ENCODE measurements at places on chromosomes 6 and 20.

DNA sequence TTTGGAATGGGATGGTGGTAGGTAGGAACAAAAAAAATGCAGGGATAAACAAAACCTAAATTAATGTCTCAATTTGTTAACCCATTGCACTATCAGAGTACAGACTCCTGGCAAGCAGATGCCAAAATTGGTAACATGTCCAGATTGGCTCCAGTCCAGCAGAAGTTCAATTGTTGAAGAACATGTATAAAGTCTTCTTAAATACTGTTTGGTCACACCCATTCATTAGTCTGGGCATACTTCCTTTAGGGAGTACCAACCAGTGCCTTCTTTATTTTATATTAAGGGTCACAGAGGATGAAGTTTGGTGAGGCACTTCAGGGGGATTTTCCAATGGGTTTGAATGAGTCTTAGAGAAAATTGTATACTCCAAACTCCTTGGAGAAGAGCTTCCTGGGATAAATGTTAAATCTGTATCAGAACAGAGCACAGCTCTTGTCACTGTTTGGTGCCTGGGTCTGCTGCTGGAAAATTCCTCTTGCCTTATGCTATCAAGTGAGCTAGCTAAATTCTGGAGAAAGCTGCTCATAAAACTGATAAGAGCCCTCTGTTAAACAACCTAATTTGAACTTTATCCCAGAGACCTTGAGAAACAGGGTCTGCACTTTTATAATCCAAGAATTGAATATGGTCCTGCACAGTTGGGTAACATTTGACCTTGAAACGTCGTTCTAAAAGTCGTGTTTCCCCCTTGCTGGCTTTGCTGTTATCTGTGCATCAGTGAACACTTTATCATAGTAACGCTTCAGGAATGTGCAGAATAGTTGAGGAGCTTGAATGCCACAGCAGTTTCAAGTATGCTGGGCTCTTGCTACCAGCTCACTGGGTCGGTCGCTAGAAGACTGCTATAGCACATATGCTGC lies 334.1 kb upstream of the CITED2 start:
- peak; percentile 88 for DNase-seq

DNA sequence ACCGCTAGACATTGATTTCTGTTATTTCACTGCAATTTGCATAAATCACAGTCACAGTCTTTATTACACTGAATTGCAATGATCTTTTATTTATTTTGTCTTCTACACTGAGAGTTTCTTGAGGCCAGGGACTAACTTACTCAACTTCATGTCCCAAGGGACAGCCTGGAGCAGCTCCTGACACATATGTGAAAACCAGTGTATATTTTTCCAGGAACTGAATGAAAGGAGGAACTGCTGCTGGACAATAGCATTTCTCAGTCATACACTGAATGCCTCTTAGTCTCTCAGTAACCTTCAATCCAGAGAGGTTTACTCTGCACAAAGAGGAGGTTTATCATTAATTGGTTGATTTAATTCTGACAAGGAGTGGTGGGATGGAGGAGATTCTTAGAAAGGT lies 5.9 kb downstream of the F13A1 start:
- no peak for DNase-seq

DNA sequence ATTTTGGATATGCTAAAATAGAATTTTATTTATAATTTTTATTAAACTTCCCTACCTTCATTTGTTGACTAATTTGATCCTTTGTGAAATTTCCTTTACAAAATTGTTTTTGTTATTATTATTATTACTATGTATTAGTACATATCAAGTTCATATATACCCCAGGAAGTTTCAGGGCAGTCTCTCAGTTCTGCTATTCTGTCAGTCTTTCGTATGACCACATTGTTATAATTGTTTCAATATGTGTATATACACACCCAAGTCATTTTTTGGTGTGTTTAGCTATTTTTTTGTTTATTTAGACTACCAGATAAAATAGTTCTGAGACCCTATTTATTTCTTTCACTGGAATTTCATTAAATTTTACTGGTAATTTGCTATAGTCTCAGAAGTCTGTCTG lies 72.1 kb downstream of the NKAIN2 start:
- no peak for DNase-seq

DNA sequence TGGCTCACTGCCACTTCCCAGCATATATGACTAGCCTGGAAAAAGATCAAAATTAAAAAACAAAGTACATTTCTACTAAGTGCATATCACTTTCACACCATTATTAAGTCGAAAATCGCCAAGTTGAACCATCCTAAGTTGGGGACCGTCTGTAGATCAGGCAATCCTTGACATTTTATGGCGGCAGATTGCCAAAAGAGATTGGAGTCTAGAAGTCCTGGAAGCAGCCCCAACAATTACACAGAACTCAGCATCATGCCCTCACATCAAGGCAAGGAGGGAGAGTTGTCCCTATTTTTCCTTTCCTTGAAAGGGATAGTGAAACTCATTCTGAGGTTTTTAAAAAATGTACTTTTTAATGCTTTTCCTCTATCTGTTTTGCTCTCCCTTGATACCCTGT lies 30.7 kb downstream of the SLC22A3 start:
- no peak for DNase-seq

DNA sequence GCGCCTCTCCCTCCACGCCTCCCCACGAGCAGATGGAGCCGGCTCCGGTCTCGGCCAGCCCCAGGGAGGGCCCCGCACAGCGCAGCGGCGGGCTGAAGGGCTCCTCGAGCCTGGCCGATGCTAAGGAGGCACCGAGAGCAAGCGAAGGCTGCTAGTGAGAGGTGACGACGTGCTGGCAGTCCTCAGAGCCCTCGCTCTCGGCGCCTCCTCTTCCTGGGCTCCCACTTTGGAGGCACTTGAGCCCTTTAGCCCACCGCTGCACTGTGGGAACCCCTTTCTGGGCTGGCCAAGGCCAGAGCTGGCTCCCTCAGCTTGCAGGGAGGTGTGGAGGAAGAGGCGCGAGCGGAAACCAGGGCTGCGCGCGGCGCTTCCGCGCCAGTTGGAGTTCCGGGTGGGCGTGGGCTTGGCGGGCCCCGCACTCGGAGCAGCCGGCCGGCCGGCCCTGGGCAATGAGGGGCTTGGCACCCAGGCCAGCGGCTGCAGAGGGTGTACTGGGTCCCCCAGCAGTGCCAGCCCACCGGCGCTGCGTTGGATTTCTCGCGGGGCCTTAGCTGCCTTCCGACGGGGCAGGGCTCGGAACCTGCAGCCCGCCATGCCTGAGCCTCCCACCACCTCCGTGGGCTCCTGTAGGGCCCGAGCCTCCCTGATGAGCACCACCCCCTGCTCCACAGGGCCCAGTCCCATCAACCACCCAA lies 2.5 kb upstream of the TMEM14C start:
- DNase-seq: peak; percentile 65

GRCh38 chr20:53652090-53652858 lies 58.6 kb upstream of the ZNF217 start:
- no peak for DNase-seq

DNA sequence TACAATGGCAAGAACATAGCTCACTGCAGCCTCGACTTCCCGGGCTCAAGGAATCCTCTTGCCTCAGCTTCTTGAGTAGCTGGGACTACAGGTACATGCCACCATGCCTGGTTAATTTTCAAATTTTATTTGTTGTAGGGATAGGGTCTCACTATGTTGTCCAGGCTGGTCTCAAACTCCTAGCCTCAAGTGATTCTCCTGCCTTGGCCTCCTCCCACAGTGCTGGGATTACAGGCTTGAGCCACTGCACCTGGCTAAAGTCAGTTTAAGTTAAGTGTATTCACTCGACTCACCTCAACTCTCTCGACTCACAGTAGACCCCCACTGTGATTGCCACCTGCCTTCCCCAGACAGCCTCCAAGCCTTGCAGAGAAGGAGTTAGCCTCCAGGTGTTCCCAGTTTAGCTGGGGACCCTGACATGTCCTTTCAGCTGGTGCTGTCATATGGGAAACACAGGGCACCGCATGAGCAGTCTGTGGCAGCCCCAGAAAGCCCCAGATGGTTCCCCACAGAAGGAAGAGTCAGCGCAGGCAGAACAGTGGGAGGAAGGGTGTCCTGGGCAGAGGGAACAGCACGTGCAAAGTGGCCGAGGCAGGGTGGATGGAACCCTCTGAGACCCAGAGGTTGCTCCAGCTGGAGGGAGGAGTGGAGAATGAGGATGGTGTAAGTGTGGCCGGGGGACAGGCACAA lies 40.4 kb downstream of the CEBPB start:
- no peak for DNase-seq

GRCh38 chr6:126747728-126748540 lies 370.5 kb upstream of the RSPO3 start:
- DNase-seq: no peak

GRCh38 chr6:33490198-33490597 lies 35.8 kb downstream of the ZBTB9 start:
- DNase-seq: peak; percentile 24

GRCh38 chr20:43408848-43409576 lies 48.7 kb upstream of the SRSF6 start:
- peak; percentile 41 for DNase-seq

- DNase-seq: no peak
Observed at GRCh38 chr20:35283441-35284266, 918 bp downstream of the EIF6 start.

GRCh38 chr6:90227213-90227612 lies 69.4 kb downstream of the BACH2 start:
- no peak for DNase-seq

DNA sequence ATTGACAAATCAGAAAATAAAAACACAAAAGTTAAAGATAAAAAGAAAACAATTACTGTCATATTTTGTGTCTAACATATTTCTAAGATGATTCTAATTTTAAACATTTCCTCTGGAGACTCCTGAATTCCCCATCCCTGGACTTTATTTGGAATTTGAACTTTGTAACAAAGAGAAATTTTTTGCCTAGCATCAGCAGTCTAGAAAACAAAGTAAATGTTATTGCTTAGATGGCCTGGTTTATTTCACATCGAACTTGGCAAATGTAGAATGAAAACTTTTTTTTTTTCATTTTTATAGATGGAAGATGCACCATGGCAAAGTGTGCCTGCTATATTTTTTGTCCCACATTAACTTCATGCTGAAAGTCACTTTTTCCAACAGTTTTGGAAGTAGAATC lies 159.1 kb downstream of the TBX18 start:
- no peak for DNase-seq

GRCh38 chr20:25470045-25470444 lies 62.6 kb downstream of the GINS1 start:
- no peak for DNase-seq

DNA sequence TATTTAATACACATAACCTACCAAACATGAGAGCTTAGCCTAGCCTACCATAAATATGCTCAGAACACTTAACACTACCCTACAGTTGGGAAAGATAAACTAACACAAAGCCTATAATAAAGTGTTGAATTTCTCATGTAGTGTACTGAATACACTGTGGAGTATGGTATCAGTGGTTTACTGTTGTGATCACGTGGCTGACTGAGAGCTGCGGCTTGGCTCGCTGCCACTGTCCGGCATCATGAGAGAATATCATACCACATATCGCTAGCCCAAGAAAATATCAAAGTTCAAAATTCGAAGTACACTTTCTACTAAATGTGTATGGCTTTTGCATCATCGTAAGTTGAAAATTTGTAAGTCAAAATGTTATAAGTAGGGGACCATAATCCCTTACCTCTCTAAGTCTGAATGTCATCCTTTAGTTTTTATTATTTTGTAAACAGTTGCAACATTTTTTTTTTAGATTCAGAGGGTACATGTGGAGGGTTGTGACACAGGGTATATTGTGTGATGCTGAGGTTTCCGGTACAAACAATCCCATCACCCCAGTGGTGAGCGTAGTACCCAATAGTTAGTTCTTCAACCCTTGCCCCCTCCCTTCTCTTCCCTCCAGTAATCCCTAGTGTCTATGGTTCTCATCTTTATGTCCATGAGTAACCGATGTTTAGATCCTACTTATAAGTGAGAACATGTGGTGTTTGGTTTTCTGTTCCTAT lies 14.6 kb upstream of the TAAR1 start:
- DNase-seq: no peak

GRCh38 chr6:36779227-36779626 lies 60.0 kb downstream of the CPNE5 start:
- DNase-seq: no peak

DNA sequence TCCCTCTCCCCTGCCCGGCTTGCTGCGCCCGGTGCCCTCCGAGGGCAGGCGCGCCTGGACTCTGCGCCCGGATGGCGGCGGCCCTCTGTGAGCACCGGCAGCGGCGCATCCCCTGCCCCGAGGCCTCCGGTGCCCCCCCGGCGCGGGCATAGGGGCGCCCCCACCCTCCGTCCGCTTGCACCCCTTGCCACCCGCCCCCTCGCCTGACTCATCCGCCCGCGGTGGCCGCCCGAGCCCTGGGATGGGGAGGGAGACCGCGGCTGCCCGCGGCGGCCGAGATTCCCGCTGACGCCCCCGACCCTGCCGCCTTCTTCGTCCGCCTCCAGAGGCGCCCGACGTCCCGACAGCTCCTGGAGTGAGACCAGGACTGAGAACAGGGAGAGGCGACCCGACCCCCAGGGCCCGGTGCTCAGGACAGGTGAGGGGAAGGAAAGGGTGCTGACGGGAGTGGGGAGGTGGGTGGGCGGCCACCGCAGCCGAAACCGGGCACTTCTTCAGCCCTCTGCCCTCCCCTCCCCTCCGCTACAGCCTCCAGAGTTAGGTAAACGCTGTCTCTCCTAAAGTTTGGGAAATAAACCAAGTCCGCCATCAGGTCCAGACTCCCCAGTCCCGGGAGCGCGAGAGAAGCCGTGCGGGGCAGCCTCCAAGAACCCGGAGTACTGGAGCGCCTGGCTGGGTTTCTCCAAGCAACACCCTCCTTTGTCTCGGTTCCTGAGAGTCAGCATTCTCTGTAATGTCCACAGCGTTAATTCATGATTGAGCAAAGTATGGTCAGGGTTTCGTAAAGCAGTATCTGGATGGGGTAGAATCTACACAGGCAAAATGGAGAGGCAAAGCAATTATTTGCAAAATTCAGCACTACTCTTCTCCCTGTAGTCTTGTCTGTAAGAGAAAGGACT lies 539 bp downstream of the TMEM200A start:
- no peak for DNase-seq

DNA sequence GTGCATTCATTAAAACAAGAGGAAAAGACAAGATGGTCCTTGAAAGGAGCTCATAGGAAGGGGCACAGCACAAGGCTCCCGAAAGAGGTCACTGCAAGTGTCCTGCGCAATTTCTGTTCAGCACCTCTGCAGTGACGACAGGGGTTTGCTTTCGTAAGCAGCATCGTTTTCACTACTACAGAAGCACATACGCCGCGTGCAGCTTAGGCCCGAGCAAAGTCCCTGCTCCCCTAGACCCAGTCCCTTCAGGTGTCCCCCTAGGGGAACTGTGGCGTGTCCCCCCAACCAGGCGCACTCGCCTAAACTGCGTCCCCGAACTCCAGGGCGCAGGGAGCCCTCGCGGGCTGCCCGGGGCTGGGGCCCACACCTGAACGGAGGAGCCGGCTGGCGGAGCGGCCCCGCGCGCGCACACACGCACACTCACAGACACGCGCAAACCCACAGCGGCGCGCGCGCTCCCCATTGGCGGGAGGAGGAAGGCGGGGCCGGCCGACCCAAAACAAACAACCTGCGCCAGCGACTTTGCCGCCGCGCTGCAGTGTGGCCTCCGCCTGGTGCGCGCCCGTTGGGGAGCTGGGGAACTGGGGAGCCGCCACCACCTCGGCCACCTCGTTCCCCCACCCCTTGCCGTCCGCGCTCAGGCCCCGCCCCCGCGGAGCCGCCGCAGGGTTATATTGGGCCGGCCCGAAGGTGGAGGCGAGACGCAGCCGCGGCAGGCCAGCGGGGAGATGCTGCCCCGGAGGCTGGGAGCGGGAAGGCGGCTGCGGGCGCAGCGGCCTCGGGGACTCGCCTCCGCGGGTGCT lies at the start of gene FOXQ1:
TSS of gene FOXQ1 (plus strand) at position 699 of the 803 bp plus-strand sequence. CDS start 607 bp downstream, outside the sequence.
- DNase-seq: peak; percentile 43

- DNase-seq: no peak
Observed at GRCh38 chr6:85250586-85251220, 199.2 kb upstream of the NT5E start.
